ENCODE measurements at places on chromosomes 16 and 17.

GRCh38 chr16:86245895-86246294 is 264.4 kb upstream of the FOXF1 start:
- DNase-seq = no peak

DNA sequence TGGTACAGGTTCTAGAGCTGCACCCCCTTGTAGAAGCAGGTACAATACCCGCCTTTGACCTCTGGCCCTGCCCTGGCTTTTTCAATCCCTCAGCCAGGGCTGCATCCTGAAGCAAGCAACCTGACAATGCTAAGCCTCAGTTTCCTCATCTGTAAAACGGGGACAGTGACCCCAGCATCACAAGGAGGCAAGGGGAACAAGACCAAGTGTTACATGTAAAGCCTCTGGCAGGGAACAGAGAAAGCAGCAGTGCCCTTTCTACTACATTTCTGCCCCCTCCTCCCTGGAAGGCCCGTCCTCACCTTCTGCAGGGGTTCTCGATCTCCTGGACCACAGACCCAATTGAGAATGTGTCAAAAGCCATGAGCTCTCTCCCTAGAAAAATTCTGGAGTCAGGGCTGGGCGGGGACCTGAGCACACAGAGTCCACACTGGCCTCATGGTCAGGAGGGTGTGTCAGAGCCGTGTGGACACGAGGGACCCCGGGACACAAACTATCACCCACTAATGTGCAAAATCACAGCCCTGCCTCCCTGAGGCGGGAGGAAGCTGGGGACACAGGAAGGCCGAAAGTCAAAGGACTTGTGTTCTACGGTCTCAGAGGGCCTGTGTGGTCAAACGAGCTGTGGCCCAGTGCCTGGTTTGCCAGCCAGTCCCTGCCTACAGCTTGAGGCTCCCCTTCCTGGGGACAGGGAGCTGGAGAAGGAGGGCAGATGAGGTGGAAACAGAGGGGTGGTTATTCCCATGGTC is 27.5 kb downstream of the LRRC75A start:
- no peak for DNase-seq

- DNase-seq = no peak
Observed at GRCh38 chr16:88058136-88058535, 106.9 kb downstream of the BANP start.

GRCh38 chr17:40415390-40415789 is 2.3 kb downstream of the TOP2A start:
- DNase-seq = peak; percentile 39

GRCh38 chr17:11539637-11540036 is 58.6 kb upstream of the DNAH9 start:
- no peak for DNase-seq

- DNase-seq = peak; percentile 52
Observed at GRCh38 chr16:80804056-80804525, 307 bp downstream of the CDYL2 start.

GRCh38 chr17:82874011-82874835 is 34.4 kb upstream of the ZNF750 start:
- DNase-seq = no peak

DNA sequence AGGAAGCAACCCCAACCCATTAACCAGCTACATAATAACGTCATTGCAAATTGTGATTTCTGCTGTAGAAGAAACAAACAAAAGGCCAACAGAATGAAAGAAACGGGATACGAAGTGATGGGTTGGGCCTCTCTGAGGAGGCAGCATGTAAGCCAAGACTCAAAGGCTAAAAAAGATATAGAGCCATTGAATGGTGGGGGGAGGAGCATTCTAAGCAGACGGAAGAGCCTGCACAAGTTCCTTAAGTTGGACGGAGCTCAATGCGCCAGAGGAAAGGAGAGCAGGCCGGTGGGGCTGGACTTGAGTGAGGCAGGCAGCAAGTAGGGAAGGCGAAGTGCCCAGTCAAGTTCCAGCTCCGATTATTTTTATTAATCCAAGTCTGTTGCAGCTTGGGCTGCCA is 160.3 kb downstream of the SHISA9 start:
- DNase-seq = no peak

GRCh38 chr16:29745853-29746345 is at the start of gene C16orf54:
Gene C16orf54 (minus strand): TSS chr16:29745990. CDS start chr16:29744951, 1,039 bp downstream.
- no peak for DNase-seq

- DNase-seq = no peak
Observed at GRCh38 chr16:85582229-85582991, 30.7 kb upstream of the GSE1 start.

DNA sequence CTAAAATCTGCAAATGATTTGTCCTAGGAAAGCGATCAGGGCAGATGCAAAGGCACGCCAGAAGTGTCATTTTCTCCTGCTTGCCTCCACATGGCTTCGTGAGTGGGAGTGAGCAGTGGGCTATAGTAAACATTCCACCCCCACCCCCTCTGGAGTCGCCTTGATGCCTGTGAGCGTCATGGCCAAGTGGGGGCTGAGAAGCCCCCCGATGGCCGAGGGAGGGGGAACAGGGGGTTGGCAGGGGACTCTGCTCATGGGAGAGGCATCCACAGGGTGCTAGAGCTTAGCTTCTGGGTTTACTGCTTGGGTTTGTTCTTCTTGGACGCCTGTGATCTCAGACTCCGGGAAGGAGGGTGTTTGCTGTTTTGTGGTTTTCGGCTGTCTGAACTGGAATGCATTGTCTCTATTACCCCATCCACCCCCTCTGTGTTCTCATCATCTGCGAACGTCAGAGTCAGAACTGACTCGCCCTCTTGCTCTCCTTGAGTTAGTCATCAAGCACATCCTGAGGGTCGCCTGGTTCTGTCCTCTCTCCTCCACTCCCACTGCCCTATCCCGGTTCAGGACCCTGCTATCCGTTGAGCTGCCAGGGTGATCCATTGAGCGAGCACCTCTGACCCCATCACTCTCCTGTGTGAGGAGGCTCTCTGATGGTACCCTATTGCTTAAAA is 15.4 kb downstream of the TNS4 start:
- DNase-seq = peak; percentile 97

DNA sequence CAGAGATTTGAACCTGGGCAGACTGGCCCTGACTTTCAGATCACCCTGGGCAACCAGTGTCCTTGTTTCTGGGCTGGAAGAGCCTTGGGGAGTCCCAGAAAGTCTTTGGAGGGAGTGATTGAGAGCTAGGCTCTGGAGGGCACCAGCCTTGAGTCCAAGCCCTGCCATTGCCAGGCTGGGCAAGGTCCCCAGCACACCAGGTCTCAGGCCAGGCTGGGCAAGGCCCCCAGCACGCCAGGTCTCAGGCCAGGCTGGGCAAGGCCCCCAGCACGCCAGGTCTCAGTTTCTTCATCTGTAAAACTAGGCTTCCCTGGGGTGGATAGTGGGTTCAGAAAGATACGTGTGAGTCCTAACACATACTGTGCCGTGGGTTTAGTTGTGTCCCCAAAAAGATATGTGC is 135.0 kb downstream of the IRF8 start:
- no peak for DNase-seq

DNA sequence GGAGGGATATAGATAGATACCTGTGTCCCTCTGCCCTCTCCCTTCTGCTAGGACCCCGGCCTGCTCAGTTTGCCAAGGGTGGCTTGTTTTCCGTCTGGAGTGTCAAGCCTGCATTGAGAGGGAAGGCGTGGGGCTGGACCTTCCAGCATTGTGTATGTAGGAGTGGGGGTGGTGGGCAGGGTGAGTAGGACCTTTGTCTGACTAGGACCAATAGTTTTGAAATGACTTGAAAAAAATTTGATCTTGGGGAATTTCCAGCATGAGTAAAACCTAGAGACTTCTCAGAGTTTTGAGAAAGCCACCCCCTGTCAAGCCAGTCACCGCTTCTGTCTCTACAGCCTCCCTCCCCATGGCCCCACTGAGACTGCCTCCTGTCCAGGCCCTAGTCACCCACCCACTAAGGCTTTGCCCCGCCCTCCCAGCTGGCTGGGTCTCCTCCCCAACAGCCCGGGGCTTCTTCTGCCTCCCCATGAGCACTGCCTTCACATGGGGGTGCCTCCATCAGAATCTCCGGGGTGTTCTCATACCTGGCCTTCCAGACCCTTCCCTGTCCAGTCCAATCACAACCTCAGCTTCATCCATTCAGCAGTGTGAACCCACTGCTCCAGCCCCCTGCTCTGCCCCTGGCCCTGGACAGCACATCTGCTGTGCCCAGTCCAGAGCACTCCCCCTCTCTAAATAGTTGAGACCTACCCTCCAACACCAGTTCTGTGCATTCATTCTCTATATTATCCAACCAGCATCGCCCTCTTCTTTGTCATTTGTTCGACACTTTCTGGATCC is 207.0 kb downstream of the MSI2 start:
- DNase-seq = peak; percentile 77

DNA sequence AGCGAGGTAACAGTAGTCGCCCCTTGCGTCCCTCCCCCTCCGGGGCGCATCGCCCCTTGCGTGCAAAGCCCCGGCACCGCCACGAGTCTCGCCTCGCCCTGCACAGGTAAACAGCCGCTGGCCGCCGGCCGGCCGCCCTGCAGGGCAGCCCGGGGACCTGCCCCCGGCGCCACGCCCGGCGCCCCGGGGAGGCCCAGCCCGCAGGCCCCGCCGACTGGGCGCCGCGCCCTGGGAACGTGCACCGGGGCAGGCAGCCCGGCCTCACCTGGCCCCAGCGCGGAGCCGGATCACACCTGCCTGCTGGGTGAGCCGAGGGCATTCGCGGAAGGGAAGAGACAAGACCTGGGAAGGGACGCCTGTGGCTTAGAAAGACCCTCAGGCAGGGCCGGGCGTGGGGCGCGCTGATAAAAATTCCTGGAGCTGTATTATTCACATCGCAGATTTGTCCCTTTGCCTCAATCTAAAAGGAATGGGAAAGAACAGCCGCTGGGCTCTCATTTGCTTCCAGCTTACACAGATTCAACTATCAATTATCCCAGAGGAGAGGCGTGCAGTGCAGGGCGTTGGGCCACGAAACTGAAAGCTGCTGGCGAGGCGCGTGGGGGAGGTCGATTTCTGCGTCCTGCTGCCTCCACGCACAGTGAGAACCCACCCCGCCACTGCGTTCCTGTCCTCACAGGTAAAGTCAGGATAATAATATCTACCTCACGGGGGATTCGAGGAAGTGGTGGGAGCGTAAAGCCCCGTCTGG is 451.9 kb downstream of the SLC39A11 start:
- DNase-seq = peak; percentile 20

DNA sequence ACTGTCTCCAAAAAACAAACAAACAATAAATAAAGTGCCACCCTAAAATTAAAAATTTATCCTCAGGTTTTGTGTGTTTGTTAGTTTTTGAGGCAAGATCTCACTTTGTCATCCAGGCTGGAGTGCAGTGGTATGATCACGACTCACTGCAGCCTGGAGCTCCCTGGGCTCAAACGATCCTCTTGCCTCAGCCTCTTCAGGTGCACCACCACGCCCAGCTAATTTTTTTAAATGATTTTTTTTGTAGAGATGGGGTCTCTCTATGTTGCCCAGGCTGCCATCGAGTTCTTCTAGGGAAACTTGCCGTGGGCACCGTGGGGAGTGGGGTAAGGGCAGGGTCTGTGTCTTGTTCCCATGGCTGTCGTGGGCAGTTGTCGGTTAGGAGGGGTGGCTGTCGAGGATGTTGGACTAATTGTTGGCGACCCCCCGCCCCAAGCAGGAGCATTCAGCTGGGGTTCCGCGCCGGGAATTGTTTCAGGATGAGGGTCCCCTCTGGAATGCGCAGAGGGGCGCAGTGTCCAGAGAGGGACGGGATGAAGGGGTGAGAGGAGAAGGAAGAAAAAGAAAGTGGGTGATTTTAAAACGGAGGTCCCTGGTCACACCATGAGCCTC is 1.1 kb upstream of the RNF213 start:
- DNase-seq = no peak

- no peak for DNase-seq
Observed at GRCh38 chr16:2507052-2507659, 6.6 kb upstream of the ATP6V0C start.

- no peak for DNase-seq
Observed at GRCh38 chr17:20187049-20187448, 177.9 kb downstream of the SPECC1 start.

- no peak for DNase-seq
Observed at GRCh38 chr17:79834565-79835469, 4.4 kb downstream of the CBX4 start.
